ENCODE measurements at places on chromosomes 1 and 21. TPM values are rescaled to one million over a fixed set of nuclear protein-coding genes. Genes with fewer than 3 reads are reported as not detected.

TSPAN2 gene
- 11.2 TPM for total RNA-seq

ILDR2 gene
- 0.56 TPM for total RNA-seq

MMEL1 gene
- total RNA-seq, result 4.0 TPM

NPR1 gene
- total RNA-seq, result not detected

TMPRSS3 gene
- 0.71 TPM for total RNA-seq

COL11A1 gene
- 0.76 TPM for total RNA-seq

CELA2B gene
- total RNA-seq, result not detected

CD164L2 gene
- not detected for total RNA-seq

RHBDL2 gene
- total RNA-seq, result not detected
